Activated T-helper 9 cell treated with anti-CD3 and anti-CD28 coated beads, Interleukin-2, amount 50 U/mL, for 16 hours (primary cell): ENCODE measurements at places on chromosomes 3 and 15.

DNA sequence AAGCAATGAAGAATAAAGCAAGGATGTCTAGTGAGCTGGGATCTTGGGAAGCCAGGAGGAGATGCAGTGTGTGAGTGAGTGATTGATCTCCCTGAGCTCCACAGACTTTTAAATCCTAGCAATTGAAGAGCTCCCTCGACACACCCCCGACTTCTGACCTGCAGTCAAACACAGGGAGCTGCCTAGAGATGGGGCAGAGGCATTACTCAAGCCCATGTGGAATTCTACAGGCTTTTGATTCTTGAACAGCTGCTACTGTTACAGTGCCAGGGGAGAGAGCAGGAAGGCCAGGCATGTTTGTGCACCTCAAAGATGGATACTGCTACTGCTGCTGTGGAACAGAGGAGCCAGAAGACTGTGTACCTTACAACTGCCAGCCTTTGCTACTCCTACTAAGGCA is 1403.1 kb upstream of the ALCAM start:
- DNase-seq: no peak

- DNase-seq: no peak
These were observed 37.7 kb downstream of the TKT start for GRCh38 chr3:53218131-53218530.

GRCh38 chr3:172272698-172273097 is 175.6 kb downstream of the GHSR start:
- DNase-seq: no peak

- peak; percentile 41 for DNase-seq
These were observed 88.3 kb downstream of the TMEM266 start for GRCh38 chr15:76147906-76148570.

DNA sequence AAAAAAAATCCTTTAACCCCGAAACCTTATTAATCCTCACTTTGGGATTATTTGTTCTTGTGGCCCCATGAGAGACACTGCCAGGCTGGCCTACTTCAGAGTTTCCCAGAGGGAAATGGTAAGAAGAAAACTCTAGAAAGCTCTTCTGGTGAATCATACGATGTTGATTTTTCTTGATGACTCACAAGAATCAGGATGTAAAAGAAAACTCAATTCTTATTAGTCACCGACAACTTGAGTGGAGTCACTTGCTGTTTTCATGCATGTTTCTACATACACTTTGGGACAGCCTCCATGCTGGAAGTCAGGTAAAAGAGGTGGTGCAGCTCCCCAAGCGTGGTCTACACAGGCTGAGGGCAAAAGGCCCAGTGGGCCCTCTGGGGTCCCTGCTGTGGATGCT is 42.8 kb downstream of the MYO5C start:
- DNase-seq: no peak

- no peak for DNase-seq
These were observed 17.8 kb downstream of the EDEM1 start for GRCh38 chr3:5205165-5205941.

DNA sequence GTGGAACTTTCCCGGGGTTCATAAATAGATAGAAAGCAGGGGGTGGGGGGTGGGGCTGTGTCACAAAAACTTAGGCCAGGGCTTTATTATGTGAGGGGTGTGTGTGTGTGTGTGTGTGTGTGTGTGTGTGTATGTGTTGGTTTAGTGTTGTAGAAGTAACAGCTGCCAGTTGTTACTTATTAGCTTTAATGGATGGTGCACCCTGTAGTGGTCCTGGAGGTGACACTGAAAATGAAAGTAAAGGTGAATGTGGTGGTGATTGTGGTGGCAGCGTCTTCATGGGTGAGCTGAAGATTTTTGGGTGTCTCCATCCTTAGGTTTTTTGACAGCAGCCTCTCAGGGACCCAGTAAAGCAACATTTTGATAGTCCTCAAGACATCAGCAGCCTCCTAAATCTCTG is 449.9 kb downstream of the PDCD6IP start:
- no peak for DNase-seq

- DNase-seq: no peak
These were observed 59.7 kb downstream of the PLXNA1 start for GRCh38 chr3:127042634-127043033.
